ENCODE measurements at places on chromosomes 11 and 22.

GRCh38 chr11:86660736-86661135 lies 11.7 kb downstream of the ME3 start:
- no peak for DNase-seq

GRCh38 chr11:9509041-9509440 lies 48.2 kb downstream of the ZNF143 start:
- no peak for DNase-seq

- no peak for DNase-seq
Measured at GRCh38 chr11:103633068-103633788, 403.2 kb upstream of the DDI1 start.

- DNase-seq = no peak
Measured at GRCh38 chr22:42773167-42773566, 52.5 kb upstream of the A4GALT start.

- DNase-seq = no peak
Measured at GRCh38 chr22:41478891-41479521, 10.1 kb downstream of the ACO2 start.

GRCh38 chr11:93330446-93330984 lies at the start of gene DEUP1:
DEUP1 (plus strand) TSS chr11:93330742; CDS start chr11:93332260, 1,518 bp downstream.
- no peak for DNase-seq

GRCh38 chr11:63710476-63711217 lies 29.3 kb downstream of the RTN3 start:
- DNase-seq = no peak
